ENCODE measurements at places on chromosomes 16 and 17.

DNA sequence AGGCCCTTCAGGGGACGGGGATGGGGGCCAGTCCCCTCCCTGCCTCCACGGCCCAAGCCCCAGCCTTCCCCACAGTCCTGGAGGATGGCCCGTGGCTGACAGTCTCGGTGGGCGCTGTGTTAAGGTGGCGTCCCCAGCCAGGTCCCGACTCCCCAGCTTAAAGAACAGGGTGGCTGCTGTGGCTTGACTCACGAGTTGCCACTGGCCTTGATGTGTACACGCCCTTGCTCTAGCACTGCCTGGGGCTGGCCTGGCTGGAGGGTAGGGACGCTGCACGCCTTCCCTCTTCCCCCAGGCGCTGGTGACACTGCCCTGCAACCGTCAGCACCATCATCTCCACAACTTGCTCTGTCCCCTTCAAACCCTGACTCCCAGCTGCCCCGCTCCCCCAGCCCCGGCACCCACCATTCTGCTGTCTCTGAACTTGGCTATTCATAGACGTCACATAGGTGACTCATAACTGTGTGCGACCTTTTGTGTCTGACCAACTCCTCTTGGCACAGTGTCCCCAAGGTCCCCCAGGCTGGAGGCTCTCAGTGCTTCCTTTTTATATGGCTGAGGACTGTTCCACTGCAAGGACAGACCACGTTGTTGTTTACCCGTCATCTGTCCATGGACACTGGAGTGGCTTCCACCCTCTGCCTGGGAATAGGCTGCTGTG lies 6.3 kb downstream of the GNPTG start:
- no peak for DNase-seq

DNA sequence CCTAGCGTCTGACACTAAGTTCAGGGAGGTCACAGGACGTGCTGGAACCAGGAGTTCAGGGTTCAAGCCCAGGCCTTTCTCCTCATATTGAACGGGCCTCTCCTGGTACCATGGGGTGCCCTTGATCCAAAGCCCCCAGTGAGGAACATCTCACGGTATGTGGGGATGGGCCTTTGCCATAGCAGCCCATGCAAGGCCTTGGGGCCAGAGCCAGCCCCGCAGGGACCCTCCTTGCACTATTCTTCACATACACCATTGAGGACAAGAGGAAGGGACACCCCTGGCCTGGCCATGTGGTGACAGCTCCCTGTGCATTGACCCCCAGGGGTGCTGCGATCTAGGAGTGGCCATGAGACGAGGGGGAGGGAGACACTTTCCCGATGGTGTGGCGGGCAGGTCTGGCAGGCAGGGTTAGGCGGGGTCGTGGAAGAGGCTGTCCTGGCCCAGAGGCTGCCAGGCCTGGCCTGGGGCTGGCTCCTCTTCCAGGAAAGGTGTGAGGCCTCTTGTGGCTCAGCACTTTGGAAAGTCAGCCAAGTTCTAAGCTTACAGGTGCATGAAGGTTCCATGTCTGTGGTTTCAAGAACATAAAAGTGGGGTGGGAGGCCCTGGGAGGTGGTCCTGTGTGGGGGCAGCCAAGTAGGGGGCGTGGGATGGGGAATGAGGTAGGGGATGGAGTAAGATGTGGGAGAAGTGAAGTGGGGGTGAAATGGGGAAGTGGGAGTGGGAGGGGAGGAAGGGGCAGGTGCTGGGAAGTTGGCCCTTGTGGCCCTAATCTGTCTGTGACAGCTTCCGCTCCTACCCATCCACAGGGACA lies 88.7 kb upstream of the CBX4 start:
- DNase-seq = no peak

- DNase-seq = peak; percentile 59
Measured at GRCh38 chr16:20899477-20900298, 470 bp downstream of the DCUN1D3 start.

DNA sequence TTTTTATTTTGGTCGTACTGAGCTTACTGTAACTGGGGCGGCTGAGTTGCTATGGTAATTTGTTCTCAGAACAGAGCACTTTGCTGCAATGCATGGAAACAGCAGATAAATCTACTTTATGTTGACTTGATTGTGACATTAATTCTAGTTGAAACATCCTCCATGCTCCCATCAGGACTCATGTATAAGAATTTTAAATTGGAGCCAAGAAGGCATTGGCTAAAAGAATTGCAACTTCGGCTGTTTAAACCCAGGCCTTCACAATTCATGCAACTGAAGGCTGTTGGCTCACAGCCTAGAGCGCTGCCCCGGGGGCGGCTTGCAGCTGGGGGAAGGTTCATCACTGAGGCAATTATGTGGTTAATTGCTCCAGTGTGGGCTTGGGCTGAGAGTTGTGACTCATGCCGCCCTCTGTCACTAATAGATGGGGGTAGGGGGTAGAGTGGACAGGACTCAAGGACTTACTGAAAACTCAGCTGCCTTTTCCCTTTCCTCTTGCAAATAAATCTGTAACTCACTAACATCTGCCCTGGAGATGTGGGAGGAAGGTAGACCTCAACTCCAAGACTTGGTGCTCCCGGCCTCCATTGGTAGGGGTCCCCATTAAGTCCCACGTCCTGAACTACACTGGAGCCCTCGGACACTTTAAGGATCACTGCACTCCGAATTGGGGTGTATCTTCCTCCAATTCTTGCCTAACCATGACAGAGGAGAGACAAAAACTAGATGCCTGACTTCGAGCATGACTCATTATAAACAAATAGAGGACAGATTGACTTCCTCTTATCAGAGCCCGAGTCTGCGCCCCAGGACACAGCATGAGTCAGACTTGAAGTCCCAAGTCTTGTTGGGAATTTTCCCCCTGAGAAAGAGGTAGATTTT lies 37.5 kb downstream of the ERCC4 start:
- DNase-seq = peak; percentile 78

DNA sequence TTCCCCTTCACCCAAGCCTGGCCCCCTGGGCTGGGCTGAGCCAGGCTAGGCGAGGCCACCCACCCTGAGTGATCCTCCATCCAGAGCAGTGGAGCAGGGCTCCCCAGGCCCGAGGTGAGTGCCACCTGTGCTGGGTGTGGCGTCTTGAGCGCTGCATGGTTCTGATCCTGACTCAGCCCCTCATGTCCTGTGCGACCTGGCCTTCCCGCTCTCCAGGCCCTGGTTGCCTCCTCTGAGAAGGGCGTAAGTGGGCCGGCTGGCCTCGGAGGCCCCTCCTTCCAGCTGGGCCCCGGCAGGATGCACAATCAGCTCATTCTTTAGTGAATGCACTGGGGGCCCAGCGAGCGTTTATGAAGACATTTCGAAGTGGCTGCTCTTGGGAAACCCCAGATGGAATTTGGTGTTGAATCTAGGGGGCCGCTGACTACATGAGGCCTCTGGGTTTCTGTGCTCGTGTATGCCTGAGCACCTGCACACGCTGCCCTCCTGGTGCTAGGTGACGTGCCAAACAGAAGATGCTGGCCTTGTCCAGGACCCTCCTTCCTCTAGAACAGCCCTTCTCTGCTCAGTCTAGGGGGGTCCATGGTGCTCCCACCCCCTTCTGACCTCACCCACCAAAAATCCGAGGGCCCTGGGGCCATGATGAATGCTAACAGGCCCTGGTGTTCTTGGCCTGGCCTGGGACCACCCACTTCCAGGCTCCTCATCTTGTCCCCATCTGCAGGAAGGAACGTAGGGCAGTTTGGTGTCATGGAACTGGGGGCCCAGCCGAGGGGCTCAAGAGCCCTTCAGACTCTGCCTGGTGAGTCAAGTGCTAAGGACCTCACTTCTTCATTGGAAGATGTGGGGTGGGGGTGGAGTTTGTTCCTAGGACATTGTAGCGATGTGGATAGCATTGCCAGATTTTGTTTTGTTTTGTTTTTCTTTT lies 3.6 kb upstream of the TMEM92 start:
- DNase-seq = peak; percentile 55

- no peak for DNase-seq
Measured at GRCh38 chr17:34624767-34625383, 45.5 kb downstream of the TMEM132E start.

DNA sequence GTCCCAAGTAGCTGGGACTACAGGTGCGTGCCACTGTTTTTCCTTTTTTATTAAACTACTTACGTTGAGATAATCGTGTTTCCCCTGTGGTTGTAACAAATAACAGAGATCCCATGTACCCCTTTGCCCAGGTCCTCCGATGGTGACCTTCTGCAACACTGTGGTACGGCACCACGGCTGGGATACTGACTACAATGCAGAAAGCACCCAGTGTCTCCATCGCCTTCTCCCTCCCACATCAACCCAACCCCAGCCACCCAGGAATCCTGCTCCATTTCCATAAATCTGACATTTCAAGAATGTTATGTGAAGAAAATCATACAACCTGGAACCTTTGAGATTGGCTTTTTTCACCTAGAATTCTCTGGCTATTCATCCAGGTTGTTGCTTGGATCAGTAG lies 22.1 kb downstream of the MPRIP start:
- no peak for DNase-seq

- DNase-seq = no peak
Measured at GRCh38 chr16:11326084-11326736, 19.0 kb upstream of the RMI2 start.

DNA sequence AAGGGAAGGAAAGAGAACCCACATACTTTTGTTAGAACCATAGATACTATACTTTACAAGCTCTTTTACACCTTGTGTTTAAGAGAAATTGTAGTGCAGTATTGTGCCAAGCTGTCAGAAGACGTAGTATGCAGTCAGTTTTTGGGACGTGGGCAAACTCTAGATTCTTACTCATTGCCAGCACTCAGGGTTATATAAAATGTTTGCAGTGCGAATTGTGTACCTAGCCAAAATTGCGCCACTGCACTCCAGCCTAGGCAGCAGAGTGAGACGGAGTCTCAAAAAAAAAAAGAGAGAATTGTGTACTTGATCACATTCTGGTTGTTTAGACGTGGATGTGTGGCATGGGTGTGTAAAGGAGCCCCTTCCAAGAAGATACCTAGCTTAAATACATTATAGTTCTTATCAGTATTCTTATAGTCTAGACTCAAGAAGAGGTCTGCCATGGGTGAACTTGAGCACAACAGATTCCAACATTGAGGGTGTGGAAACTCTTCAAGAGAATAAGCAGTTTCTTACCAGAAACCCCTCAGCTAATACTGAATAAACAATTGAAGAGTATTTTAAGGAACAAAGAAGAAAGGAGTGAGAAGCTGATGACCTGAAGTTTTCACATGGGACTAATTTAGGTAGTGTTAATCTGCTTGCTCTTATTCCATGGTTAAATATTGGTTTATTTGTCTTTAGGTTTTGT lies 27.4 kb upstream of the MRC2 start:
- no peak for DNase-seq

DNA sequence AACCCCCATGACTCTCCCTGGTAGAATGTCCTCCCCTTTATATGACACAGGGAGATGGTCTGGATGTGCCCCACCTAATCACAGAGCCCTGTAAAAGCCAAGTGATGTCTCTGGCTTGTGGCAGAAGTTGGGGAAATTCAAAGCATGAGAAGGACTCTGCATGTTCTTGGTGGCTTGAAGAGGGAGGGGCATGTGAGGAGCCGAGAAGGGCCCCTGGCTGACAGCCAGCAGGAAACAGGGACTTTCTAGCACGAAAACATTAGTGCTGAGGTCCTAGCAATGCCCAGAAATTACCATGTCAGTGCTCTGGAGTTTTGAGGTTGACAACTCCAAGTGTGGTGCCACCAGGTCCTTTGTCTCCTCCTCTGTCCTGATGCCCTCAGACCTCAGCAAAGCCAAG lies 75.9 kb downstream of the USP22 start:
- DNase-seq = peak; percentile 64

- DNase-seq = no peak
Measured at GRCh38 chr17:50872710-50873424, 6.7 kb upstream of the TOB1 start.

- DNase-seq = no peak
Measured at GRCh38 chr17:6752068-6752909, 3.6 kb upstream of the XAF1 start.

DNA sequence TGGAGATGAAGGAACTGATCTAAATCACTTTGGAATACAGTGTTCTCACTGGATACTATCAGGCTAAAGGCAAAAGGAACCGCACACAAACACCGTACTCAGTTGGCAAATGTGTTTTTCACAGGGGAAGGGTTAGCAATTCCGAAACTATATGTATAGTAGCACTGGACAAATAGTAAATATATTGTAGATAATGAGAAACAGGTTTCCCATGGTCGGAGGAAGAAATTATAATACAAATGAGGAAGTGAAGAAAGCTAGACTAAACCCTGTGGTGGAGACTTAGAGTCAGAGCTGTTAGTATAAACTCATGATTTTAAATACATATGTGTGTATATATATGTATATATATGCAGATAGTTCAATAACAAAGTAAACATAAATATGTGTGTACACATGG lies 414.1 kb upstream of the SALL1 start:
- no peak for DNase-seq

DNA sequence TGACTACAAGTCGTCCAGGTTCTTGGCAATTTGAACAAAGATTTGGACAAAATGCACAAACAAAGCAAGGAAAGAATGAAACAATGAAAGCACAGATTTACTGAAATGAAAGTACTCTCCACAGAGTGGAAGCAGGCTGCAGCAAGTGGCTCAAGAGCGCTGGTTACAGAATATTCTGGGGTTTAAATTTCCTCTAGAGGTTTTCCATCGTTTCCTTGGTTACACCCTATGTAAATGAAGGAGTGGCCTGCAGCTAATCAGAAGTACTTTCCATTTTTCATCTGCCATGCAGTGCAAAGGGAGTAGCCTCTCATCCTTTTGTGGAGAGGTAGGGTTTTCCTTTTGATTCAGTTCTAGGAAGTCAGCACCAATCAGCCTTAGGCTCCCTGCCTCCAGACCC lies 11.8 kb downstream of the STXBP4 start:
- no peak for DNase-seq

- DNase-seq = no peak
Measured at GRCh38 chr16:86224126-86224525, 286.2 kb upstream of the FOXF1 start.

DNA sequence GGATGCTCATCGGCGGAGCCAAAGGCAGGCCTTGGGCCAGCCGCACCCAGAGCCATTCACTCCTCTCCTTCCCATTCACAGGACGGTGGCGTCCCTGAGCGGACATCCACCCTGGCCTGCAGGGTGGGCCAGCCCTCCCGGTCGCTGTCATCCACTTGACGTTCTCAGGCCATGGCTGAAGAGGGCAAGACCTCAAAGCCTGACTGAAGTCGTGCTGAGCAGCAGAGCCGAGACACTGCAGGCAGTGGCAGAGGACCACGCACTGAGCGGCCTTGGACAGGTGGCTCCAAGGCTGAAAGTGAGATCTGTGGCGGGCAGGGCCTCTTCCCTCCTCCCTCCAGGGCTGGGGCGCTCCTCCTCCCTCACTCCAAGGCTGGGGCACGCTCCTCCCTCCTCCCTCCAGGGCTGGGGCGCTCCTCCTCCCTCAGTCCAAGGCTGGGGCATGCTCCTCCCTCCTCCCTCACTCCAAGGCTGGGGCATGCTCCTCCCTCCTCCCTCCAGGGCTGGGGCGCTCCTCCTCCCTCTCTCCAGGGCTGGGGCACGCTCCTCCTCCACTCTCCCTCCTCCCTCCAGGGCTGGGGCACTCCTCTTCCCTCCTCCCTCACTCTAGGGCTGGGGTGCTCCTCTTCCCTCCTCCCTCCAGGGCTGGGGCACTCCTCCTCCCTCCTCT lies 24.1 kb downstream of the GNPTG start:
- DNase-seq = no peak

DNA sequence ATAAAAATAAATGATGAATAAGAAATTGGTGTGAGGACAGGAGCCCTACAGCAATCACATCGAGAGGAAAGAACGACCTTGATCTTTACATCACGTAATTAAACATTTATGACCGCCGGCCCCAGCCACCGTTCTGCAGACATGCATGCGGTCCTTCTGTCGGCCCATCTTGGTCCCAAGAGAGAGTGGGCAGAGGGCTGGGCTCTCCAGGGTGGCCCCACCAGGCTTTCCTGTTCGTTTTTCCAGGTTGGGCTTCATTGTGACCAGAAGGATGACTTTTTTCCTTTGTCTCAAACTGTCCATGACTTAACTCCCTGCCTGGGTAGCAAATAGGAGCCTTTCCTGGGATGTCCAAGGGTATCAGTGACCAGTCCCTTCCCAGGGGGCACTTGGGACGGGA lies 3.3 kb upstream of the CRISPLD2 start:
- no peak for DNase-seq
